Esophagus mucosa (tissue), 1 donor: ENCODE measurements at places on chromosomes 1 and 21. TPM values are rescaled to one million over a fixed set of nuclear protein-coding genes. Genes with fewer than 3 reads are reported as not detected.
A peak's percentile ranks its signal among the peaks of the same experiment; 100 is the strongest.

GRCh38 chr1:29563571-29563970 lies 327.2 kb downstream of the PTPRU start:
- no peak for ATAC-seq

GRCh38 chr1:29655145-29655544 lies 418.8 kb downstream of the PTPRU start:
- no peak for ATAC-seq

GRCh38 chr1:105359457-105359856 lies 1609.8 kb downstream of the AMY1C start:
- ATAC-seq = no peak

LEPROT gene
- total RNA-seq = 42.1 TPM

GRCh38 chr1:46530791-46531409 lies 20.5 kb downstream of the KNCN start:
- ATAC-seq = peak; percentile 43

TTC4 gene
- total RNA-seq = 15.1 TPM

- ATAC-seq = no peak
These were observed 34.9 kb downstream of the ETS2 start for GRCh38 chr21:38840456-38841300.

GRCh38 chr1:42978317-42979035 lies 19.8 kb upstream of the SLC2A1 start:
- ATAC-seq = no peak

DNA sequence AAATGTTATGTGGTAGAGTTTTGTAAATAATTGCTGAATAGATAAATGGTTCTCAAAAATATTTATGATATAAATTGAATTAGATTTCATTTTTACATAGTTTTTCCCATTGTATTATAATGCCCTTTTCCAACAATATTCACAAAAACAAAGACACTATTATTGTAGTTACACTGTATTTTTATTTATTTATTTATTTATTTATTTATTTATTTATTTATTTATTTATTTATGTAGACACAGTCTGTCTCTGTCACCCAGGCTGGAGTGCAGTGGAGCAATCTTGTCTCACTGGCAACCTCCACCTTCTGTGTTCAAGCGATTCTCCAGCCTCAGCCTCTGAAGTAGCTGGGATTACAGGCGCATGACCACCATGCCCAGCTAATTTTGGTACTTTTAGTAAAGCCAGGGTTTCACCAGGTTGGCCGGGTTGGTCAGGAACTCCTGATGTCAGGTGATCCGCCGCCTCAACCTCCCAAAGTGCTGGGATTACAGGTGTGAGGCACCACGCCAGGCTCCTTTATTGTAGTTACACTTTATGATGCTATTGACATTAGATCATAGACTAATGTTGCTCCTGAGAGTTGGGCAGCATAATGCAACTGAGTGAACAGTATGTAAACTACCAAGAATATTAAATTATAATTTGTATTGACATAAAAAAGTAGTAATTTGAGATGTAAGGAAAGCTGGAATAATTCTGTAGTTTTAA lies 1430.0 kb upstream of the PRMT6 start:
- ATAC-seq = no peak

GRCh38 chr1:210330279-210330866 lies 1.7 kb downstream of the HHAT start:
- ATAC-seq = no peak

DNA sequence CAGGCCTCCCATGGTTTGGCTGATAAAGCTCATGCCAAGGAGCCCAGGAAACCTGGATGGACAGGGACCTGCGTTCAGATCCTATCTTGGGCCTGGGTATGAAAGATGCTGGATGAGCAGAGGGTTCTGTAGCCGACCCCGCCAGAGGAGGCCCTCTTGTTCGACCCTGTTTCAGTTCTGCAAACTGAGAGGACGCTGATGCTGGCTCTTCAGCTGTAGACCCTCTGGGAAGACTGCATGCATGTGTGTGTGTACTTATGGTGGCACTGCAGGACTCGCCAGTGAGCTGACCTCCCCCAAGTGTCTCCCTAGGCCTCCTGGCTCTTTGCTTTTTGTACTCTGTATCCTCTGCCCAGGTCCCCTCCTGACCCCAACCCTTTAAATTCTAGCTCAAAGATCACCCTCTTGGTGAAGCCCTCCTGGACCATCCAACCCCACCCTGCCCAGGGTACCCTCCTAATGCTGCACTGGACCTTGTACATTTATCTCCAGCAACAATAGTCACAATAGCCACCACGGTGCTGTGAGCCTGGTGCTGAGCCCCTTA lies 1.6 kb downstream of the EPS8L3 start:
- no peak for ATAC-seq

RCSD1 gene
- total RNA-seq = 2.4 TPM
